ENCODE measurements at places on chromosomes 3 and 15.

GRCh38 chr3:178551916-178552321, 15.7 kb downstream of the KCNMB2 start:
- ATAC-seq = no peak

DNA sequence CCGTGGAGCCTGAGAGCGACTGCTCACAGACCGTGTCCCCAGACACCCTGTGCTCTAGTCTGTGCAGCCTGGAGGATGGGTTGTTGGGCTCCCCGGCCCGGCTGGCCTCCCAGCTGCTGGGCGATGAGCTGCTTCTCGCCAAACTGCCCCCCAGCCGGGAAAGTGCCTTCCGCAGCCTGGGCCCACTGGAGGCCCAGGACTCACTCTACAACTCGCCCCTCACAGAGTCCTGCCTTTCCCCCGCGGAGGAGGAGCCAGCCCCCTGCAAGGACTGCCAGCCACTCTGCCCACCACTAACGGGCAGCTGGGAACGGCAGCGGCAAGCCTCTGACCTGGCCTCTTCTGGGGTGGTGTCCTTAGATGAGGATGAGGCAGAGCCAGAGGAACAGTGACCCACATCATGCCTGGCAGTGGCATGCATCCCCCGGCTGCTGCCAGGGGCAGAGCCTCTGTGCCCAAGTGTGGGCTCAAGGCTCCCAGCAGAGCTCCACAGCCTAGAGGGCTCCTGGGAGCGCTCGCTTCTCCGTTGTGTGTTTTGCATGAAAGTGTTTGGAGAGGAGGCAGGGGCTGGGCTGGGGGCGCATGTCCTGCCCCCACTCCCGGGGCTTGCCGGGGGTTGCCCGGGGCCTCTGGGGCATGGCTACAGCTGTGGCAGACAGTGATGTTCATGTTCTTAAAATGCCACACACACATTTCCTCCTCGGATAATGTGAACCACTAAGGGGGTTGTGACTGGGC, 7.3 kb downstream of the FAM131A start:
- no peak for ATAC-seq

DNA sequence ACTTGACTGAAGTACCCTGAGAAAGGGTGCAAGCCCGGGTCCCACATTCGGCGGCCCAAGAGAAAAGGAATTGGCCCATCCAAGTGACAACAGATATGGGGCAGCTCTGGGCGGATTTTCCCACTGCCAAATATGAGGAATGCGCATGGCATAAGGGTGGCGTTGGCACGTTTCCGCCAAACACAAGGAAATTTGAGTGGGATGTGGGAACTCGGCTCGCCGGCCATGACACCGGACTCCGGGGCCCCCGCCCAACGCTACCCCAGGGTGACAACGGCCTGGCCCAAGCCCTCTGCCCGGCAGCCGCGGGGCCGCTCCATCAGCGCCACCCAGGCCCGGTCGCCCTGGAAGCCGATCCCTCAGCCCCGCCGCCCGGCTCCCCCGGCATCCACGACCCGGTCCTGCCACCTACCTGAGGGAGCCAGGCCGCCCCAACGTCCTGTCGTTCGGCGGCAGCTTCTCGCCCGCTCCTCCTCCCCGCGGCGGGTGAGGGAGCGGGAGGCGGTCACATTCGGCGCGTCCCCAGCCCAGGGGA, 449 bp downstream of the RAF1 start:
- ATAC-seq = peak; percentile 46

- ATAC-seq = no peak
These were observed 88.7 kb downstream of the ANKRD28 start for GRCh38 chr3:15708882-15709677.

- ATAC-seq = no peak
These were observed 99.7 kb downstream of the CEMIP start for GRCh38 chr15:80878867-80879250.

DNA sequence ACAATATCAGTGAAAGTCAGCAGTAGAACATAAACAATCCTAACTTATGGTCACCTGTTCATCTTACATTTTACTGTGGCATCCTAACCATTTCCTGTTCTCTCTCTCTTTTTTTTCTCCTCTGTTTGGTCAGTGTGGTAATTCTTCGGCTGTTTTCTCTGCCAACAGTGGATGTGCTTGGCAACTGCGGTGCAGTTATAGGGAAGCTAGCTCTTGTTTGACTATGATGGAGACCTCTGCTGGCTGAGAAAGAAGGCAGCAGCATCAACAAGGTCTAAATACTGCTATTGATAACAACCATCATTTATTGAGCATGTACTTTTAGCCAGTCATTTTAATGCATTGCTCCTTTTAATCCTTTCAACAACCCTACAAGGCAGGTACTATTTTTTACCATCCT, 723 bp upstream of the DRD3 start:
- ATAC-seq = no peak

DNA sequence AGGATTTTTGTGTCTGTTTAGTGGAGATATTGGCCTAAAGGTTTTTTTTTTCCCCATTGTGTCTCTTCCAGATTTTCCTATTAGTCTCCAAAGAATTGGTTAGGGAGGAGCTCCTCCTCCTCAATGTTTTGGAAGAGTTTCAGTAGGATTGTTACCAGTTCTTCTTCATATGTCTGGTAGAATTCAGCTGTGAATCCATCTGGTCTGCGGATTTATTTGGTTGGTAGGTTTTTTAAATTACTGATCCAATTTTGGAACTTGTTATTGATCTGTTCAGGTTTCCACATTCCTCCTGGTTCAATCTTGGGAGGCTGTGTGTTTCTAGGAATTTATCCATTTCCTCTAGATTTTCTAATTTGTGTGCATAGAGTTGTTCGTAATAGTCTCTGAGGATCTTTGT, 222.2 kb downstream of the CLSTN2 start:
- no peak for ATAC-seq

GRCh38 chr3:123054109-123054778, 12.6 kb upstream of the PDIA5 start:
- no peak for ATAC-seq

- no peak for ATAC-seq
These were observed 58.5 kb upstream of the TRIM71 start for GRCh38 chr3:32759342-32759741.

DNA sequence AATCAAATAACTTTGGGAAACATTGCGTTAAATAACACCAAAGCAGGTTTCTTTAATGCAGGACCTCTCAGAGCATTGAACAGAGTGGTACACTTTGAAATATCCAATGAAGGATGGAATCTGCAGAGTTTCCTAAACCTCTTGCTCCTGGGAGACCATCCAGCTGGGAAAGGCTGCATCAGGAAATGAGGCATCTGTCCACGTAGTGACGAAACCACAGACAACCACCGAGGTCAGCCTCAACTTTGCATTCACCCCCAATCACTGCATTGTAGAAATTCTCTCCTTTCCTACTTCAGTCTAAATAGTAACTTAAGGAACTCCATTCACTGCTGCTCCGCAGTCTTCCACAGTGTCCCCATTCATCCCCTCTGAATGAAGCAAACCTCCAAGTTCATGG, 41.5 kb upstream of the CDV3 start:
- ATAC-seq = no peak

GRCh38 chr3:16179771-16180736, 5.6 kb downstream of the GALNT15 start:
- ATAC-seq = no peak

GRCh38 chr3:29138171-29138570, 142.7 kb upstream of the RBMS3 start:
- ATAC-seq = no peak

DNA sequence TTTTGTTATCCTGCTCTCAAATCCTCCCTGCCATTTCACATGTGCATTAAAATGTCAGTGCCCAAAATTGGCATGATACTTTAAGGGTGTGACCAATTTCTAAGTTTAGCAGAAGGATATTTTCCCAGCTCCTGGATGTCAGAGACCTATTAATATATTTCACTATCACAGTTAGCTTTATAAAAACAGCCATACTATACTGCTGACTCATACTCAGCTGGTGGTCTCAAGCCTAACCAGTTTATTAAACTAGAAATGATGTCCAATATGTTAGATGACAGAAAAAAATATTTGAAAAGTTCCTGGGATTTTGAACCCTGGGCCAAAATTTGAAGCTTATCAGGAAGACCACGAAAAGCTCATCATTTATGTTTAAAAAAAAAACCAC, 60.9 kb upstream of the ZNF280D start:
- ATAC-seq = no peak

- no peak for ATAC-seq
These were observed 17.5 kb downstream of the POPDC2 start for GRCh38 chr3:119642746-119643473.

DNA sequence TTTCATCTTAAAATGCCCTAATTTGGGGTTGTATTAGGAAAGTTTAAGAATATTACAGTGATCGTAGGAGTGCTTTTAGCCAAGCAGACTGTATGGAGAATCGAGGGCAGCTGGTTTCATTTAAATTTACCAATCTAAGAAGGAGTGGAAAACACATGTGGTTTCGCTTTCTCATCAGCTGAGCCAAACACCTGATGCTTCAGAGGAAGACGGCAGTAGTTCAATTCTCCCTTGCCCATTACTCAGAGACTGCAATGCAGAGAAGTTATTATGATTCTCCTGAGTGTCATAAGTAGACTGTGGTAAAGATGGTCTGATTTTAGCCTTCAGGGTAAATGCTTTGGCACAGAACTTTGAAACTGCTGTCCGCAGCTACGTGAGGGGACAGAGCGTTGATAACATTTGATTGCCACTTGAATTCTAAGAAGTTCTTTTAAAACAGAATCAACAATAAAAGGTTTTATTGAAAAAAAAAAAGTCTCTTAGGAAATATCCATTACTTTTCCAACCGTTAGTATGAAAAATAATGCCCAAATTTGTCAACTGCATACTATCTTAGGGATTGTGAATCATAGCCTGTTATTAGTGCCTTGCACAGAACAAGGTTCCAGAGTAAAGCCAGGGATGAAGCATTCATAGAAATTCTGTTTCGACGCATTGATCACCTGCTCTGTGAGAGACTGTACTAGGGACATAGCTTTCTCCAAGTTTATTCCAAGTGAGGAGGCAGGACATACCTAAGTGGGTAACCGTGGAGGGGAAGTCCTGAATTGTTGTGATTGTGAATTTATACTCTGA, 25.6 kb downstream of the LYSMD4 start:
- no peak for ATAC-seq

DNA sequence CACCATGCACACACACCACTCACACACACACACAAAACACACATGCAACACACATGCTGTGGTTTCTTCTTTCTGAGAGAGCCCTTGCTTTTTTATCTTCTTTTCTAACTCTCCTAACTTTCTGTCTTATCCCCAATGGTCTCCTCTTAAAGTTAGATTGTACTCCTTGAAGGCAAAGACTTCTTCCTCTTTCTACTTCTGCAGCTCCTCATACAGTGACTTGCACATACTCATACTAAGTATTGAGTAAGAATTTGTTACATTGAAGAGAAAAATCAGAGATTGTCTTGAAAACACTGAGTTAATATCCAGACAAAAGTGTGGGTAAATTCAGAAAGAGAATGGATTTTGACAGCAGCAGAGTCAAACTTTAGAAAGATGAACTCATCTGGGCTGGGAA, 64.4 kb downstream of the GTPBP8 start:
- no peak for ATAC-seq

DNA sequence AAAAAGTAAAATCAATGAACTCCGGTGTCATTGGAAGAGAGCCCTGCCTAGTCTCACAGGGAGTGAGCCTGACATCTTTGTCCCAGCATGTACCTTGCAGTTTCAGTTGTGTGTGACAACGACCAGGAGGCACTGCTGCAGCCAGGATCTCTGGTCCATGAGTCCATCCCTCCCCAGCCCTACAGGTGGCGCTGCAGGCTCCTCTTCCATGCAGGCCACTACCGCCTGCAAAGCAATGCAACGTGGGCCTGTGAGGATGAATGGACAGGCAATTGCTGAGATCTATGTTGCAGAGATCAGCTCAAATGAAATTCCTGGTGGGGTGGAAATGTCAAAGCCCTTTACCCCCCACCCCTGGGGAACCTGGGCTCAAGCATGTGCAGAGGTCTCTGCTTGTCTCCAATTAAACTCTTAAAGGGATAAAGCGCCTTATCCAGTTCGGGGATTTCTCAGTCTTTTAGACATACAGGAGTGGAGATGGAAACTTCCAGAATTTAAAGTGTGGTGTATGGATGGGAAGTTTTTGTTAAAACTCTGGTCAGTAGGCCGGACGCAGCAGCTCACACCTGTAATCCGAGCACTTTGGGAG, 35.8 kb downstream of the TKT start:
- ATAC-seq = peak; percentile 87

- ATAC-seq = no peak
These were observed 140.2 kb upstream of the SKOR1 start for GRCh38 chr15:67685008-67685599.

GRCh38 chr3:7546253-7546652, 685.3 kb downstream of the GRM7 start:
- no peak for ATAC-seq

- no peak for ATAC-seq
These were observed 732.9 kb upstream of the BCHE start for GRCh38 chr3:166570102-166570501.

DNA sequence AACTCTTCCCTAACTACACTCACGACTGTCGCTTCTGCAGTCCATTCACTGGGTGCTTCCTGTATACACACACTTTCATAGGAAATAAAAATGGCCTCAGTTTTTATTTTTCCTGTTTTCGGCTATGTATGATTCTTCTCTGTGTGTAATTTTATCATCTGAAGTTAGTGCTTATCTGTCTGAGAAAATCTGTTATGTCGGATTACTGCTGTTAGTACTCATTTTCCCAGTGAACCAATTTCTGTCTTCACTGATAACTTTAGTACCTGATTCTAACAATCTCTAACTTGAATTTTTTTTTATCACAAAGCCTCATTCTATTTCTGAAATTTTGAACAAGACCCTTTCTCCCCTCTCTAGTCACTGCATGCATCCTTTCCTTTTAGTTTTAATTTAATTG, 20.9 kb downstream of the RAB5A start:
- no peak for ATAC-seq

DNA sequence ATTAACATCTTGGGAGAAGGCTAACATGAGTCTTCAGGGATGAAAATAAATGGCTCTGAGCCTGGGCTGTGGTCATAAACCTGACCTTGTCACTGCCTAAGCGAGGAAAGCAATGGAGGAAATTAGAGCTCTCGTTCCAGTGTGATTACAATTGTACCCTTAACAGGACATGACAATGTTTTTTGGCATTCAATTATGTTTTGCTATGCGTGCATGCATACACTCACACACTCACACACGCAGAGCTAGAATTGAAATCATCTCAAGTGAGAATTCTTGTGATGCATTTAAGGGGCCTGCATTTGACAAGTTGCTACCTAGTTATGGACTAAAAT, 24.1 kb downstream of the ZNF80 start:
- ATAC-seq = no peak

- ATAC-seq = no peak
These were observed 609.7 kb downstream of the MCTP2 start for GRCh38 chr15:94840794-94841783.

GRCh38 chr3:45506084-45506483, 88.5 kb upstream of the LIMD1 start:
- ATAC-seq = no peak

DNA sequence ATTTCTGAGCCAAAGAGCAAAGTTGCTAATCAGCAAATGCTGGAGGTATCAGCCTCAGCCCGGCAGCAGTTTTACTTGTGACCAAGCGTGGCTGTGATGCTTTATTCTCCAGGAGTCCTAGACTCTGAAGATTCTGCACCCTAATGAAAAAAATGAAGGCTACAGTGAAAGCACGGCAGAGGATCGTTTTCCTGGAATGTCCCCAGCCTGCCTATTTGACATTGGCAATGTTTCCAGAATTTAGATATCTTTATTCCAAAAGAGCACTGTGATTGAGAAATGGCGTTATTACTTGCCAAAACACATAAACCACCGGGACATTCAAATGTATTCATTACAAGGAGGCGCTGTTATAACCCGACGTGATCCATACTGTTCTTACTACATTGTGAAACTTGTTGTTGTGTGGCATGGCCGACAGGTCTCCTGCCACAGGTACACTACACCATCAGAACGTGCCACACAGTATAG, 263.8 kb downstream of the SLCO3A1 start:
- no peak for ATAC-seq
